Endodermal cell (in vitro differentiated cells): ENCODE measurements at places on chromosomes 5 and 9. TPM values are rescaled to one million over a fixed set of nuclear protein-coding genes. Genes with fewer than 3 reads are reported as not detected.
A peak's percentile ranks its signal among the peaks of the same experiment; 100 is the strongest.

GRCh38 chr5:116600876-116601275, 26.3 kb upstream of the SEMA6A start:
- no peak overlapping the region for H3K27ac ChIP-seq
- H3K27me3 ChIP-seq, result no peaks in the 10 kb centered on the region
- DNase-seq, result no peak
- no peaks in the 10 kb centered on the region for H3K4me1 ChIP-seq

- no peak for DNase-seq
- H3K27me3 ChIP-seq, result no peaks in the 10 kb centered on the region
- no peaks in the 10 kb centered on the region for H3K36me3 ChIP-seq
These were observed 323.4 kb downstream of the CSNK1G3 start for GRCh38 chr5:123835421-123835820.

GRXCR2 gene
- not detected in 3 replicates for total RNA-seq

GRCh38 chr5:35203403-35203802, 26.9 kb downstream of the PRLR start:
- peaks cover 8% of the 10 kb centered on the region for H3K4me1 ChIP-seq
- DNase-seq, result no peak
- no peak overlapping the region for H3K27ac ChIP-seq
- H3K36me3 ChIP-seq, result no peaks in the 10 kb centered on the region
- no peak overlapping the region for H3K4me3 ChIP-seq
- no peaks in the 10 kb centered on the region for H3K27me3 ChIP-seq

LHX6 gene
- 0.37 and 1.0 TPM in 2 replicates for total RNA-seq

GRCh38 chr9:70192707-70193106, 66.1 kb upstream of the SMC5 start:
- no peak for DNase-seq
- H3K4me3 ChIP-seq, result no peak overlapping the region
- H3K36me3 ChIP-seq, result no peaks in the 10 kb centered on the region
- H3K4me1 ChIP-seq, result no peaks in the 10 kb centered on the region
- H3K27me3 ChIP-seq, result no peaks in the 10 kb centered on the region

- H3K36me3 ChIP-seq, result peaks cover 4% of the 10 kb centered on the region
- no peaks in the 10 kb centered on the region for H3K27me3 ChIP-seq
- H3K4me3 ChIP-seq, result no peak overlapping the region
These were observed 29.6 kb downstream of the NOTCH1 start for GRCh38 chr9:136516191-136516654.

NTRK2 gene
- total RNA-seq, result 0.04 to 0.38 TPM (median 0.09 TPM) in 3 replicates

- no peaks in the 10 kb centered on the region for H3K4me1 ChIP-seq
- no peak overlapping the region for H3K27ac ChIP-seq
- no peaks in the 10 kb centered on the region for H3K36me3 ChIP-seq
- H3K4me3 ChIP-seq, result no peak overlapping the region
- H3K27me3 ChIP-seq, result no peaks in the 10 kb centered on the region
These were observed 71.5 kb downstream of the ACER2 start for GRCh38 chr9:19480345-19480744.

- H3K27ac ChIP-seq, result no peak overlapping the region
- no peaks in the 10 kb centered on the region for H3K4me1 ChIP-seq
- no peak overlapping the region for H3K4me3 ChIP-seq
- H3K27me3 ChIP-seq, result no peaks in the 10 kb centered on the region
- peak; percentile 39 for DNase-seq
- H3K36me3 ChIP-seq, result peaks cover 3% of the 10 kb centered on the region
These were observed 47.8 kb downstream of the THOC3 start for GRCh38 chr5:175920231-175920811.

GRCh38 chr5:151128817-151129216, 28.8 kb downstream of the ANXA6 start:
- no peak overlapping the region for H3K27ac ChIP-seq
- no peaks in the 10 kb centered on the region for H3K4me1 ChIP-seq
- H3K36me3 ChIP-seq, result peaks cover 94% of the 10 kb centered on the region

GRCh38 chr5:149011084-149011483, 51.8 kb downstream of the SH3TC2 start:
- DNase-seq, result no peak
- H3K27me3 ChIP-seq, result no peaks in the 10 kb centered on the region
- no peaks in the 10 kb centered on the region for H3K36me3 ChIP-seq
- H3K27ac ChIP-seq, result no peak overlapping the region

GRCh38 chr9:92141144-92142129, 26.2 kb upstream of the SPTLC1 start:
- peak; percentile 88 for DNase-seq
- no peaks in the 10 kb centered on the region for H3K36me3 ChIP-seq
- H3K27me3 ChIP-seq, result peaks cover 26% of the 10 kb centered on the region
- H3K4me1 ChIP-seq, result no peaks in the 10 kb centered on the region

GRCh38 chr5:855771-856530, 5.2 kb upstream of the ZDHHC11 start:
- no peaks in the 10 kb centered on the region for H3K36me3 ChIP-seq
- H3K4me3 ChIP-seq, result no peak overlapping the region
- no peaks in the 10 kb centered on the region for H3K4me1 ChIP-seq
- DNase-seq, result no peak

FAM81B gene
- total RNA-seq, result not detected in 2 replicates

- H3K4me3 ChIP-seq, result no peak overlapping the region
- H3K27me3 ChIP-seq, result no peaks in the 10 kb centered on the region
- no peaks in the 10 kb centered on the region for H3K4me1 ChIP-seq
- no peak overlapping the region for H3K27ac ChIP-seq
- no peaks in the 10 kb centered on the region for H3K36me3 ChIP-seq
- no peak for DNase-seq
These were observed 171.5 kb downstream of the NXNL2 start for GRCh38 chr9:88706193-88707113.

DNA sequence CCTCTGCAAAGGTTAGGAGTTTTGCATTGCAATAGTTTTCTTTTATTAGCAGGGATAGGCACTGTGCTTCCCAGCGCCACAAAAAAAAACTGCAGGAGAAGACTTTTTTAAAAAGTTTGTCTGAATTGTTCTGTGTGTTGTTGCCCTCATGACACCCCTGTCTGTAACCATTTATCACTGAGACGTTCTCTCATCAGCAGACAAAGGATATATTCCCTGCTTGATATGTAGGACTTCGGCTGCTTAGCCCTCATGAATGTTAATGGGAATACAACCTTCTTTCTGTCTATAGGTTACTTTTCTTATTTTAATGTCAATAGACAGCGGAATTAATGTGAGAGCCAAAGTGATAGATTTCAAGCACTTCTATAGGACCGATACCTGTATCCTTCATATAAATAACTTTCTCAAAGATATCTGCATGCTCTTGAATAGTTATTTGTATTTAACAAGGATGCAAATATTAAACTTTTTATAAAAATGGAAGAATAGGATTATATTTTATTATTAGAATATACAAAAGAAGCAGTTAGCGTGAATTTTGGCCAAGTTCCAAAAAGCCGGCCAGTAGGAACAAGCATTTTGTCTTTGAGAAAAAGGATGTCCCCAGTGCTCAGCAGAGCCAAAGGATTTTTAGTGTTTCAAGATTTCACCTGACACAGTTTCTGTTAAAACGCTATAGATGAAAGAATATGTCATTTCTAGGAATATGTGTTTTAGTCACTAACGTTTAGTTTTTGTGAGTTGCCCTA, 1.5 kb upstream of the LYSMD3 start:
- H3K36me3 ChIP-seq, result peaks cover 11% of the 10 kb centered on the region
- peak overlapping the region; percentile 95 for H3K27ac ChIP-seq
- no peaks in the 10 kb centered on the region for H3K27me3 ChIP-seq
- peaks cover 2% of the 10 kb centered on the region for H3K4me1 ChIP-seq
- peak overlapping the region; percentile 94 for H3K4me3 ChIP-seq

DNA sequence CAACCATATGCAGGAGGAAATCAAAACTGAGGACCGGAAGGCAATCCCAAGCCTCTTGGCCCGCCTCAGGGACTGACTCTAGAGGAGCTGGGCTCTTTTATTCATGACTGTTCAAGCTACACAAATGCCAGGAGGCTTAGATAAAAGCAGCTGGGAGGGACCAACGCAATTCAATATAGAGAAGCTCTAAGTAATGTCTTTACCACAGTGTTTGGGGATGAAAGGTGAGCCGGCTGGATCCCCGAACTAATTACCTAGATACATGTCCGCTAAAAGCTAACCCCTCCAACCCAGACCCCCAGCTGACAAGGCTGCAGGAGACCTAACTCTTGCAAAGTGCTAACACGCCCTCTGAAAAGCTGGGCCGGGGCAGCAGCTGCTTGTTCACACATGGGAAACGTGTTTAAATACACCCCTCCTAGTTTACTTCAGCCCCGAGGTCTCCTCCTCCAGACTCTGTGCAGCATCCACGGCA, 67.5 kb downstream of the TLE1 start:
- H3K27ac ChIP-seq, result peak overlapping the region; percentile 55
- H3K27me3 ChIP-seq, result no peaks in the 10 kb centered on the region
- H3K4me3 ChIP-seq, result no peak overlapping the region
- DNase-seq, result peak; percentile 79
- peaks cover 43% of the 10 kb centered on the region for H3K36me3 ChIP-seq

DNA sequence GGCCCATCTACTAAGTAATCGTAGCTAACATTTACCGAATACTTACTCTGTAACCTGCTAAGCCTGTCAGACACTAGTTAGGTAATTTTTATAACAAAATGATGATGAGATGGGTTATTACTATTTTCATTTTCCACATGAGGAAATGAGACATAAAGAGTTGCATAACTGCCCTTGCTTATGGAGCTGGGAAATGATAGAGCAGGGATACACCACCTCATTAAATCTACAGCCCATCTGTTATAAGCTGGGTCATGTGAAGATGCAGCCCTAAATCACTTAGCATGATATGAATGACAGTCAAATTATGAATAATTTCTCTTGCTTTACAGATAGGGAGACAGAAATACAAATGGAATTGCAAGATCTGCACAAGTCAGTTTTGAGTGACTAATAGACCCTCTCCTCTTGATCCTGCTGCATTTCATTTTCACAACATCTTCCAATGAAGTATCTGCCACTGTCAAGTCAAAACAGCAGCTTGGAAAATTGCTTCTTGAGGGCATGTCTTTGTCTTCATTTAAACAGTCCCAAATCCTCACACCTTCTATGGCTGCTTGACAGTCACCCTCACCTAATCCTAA, 364.7 kb downstream of the PRELID2 start:
- peaks cover 4% of the 10 kb centered on the region for H3K4me1 ChIP-seq
- H3K36me3 ChIP-seq, result no peaks in the 10 kb centered on the region
- H3K27me3 ChIP-seq, result no peaks in the 10 kb centered on the region
- no peak overlapping the region for H3K4me3 ChIP-seq
- no peak overlapping the region for H3K27ac ChIP-seq

MBLAC2 gene
- 5.0 to 8.4 TPM (median 6.0 TPM) in 3 replicates for total RNA-seq

IFNA21 gene
- not detected in 2 replicates for total RNA-seq

DNA sequence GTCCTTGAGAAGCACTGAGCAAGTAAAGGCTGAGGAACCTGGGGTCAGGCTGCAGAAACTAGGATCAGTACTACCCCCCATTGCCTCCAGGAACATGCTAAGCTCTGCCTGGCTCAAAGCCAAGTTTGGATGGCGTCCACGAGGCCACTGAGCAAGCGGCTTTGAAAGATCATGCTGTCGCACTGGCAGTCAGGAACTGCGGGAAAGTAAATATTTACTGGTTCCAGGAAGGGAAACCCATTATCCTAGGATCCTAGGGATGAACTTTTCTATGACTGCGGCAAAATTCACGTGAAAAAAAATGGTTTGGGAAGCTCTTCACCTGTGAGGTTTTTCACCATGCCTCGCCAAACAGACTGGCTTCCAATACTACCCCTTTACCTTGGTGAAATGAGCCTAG, 75.3 kb upstream of the PJA2 start:
- no peaks in the 10 kb centered on the region for H3K4me1 ChIP-seq
- no peaks in the 10 kb centered on the region for H3K27me3 ChIP-seq
- no peak overlapping the region for H3K27ac ChIP-seq
- no peak for DNase-seq

DNA sequence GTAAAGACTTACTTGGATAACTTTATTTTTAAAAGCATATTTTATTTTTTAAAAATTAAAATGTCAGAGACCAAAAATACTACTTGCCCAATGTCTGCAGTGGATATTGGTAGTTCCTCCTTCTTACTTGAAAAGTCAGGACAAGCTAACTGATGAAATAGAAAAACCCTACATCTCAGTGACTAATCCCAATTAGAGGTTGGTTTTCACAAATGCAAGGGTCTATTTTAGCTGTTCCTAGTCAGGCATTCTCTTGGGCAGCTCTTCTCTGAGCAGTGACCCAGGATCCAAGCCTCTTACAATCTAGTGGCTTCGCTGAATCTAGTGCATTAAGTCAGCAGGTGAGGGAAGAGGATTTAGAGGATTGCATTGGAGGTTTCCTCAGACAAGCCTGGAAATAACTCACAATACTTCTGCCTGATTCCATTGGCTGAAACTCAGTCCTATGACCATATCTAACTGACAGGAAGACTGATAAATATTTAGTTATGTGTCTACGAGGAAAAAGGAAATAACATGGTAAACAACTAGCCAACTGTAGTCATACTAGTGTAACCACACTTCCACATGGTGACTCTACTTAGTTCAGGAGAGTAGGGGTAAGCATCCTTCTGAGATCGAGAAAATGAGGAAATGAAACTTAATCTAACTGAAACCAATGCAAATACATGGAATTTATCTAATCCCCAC, 34.2 kb upstream of the MIER3 start:
- H3K4me1 ChIP-seq, result no peaks in the 10 kb centered on the region
- H3K27ac ChIP-seq, result no peak overlapping the region
- no peak overlapping the region for H3K4me3 ChIP-seq
- H3K36me3 ChIP-seq, result no peaks in the 10 kb centered on the region
- DNase-seq, result no peak

MOB3B gene
- total RNA-seq, result 5.4 and 5.6 TPM in 2 replicates

DNA sequence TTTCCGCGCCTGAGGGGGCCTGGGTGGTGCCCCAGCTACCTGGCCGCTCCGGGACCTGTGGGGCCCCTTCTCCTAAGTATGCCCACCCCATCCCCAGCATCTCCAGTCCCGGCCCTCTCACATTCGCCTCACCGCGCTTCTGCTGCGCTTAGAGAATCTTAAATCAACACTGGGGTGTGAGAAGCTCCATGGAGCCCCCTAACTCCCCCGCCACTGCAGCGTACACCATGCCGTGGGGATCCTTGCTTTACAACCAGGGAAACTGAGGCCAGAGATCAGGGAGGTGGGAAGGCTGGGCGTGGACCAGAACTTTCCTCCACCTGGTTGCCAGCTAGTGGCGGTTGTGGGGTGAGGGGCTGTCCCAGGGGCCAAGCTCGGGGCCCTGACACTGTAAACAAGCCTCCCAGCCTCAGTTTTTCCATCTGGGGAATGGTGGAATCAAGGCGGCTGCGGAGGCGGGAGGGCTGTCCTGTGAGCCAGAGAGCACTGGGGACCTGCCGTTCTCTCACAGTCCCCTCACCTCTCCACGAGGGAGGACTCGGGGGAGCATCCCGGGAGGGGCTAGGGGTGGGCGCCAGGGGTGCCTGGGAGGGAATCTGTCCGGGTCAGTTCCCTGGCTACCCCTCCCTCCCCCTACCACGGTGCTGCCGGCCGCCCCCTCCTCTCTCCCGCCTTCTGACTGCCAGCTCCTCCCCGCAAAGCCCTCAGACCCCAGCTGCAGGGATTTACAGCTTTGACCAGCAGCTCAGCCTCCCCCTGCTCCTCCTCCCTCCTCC, 161.2 kb downstream of the C9orf50 start:
- H3K4me3 ChIP-seq, result no peak overlapping the region
- no peak for DNase-seq
- H3K36me3 ChIP-seq, result no peaks in the 10 kb centered on the region
- peaks cover 11% of the 10 kb centered on the region for H3K4me1 ChIP-seq
- H3K27ac ChIP-seq, result peak overlapping the region; percentile 61
